ENCODE measurements at places on chromosomes 5 and 9.

- DNase-seq: peak; percentile 37
Measured at GRCh38 chr5:172178991-172179989, 8.7 kb downstream of the STK10 start.

DNA sequence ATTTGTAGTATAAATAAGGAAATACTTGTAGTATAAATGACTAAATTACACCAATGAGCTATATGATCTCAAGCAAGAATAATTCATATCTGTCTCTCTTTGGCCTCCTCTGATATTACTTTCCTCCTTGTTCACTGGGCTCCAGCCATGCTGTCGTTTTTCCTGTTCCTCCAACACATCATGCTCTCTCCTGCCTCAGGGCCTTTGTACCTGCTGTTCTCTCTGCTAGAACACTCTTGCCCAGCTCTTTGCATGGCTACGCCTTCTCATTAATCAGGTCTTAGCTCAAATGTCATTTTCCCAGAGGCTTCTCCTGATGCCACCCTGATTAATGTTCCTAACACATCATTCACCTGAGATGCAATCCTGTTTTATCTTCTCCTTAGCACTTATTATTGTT lies 2.5 kb upstream of the ZNF346 start:
- no peak for DNase-seq

- no peak for DNase-seq
Measured at GRCh38 chr5:145245354-145245753, 589.8 kb downstream of the PRELID2 start.

DNA sequence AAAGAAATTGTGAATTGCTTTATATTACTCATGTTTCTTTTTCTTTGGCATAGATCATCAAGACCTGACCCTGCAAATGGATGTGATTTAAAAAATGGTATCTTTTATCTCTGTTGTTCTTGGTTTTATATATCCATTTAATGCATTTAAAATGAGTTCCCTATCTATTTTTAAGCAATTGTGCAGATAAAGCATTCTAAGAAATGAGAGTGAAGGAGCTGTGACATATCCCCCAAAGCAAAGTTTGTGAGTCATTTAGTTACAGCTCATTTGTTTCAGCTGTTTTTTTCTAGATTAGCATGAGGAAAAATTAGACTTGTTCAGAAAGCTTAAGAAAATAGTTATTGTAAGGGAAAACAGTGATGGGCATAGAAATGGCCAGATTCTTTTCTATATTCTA lies 7.6 kb upstream of the ELOVL7 start:
- no peak for DNase-seq

GRCh38 chr5:79168031-79168430 lies 56.4 kb downstream of the BHMT start:
- DNase-seq: no peak

GRCh38 chr5:139856714-139857113 lies 61.1 kb downstream of the PSD2 start:
- no peak for DNase-seq

- no peak for DNase-seq
Measured at GRCh38 chr9:93590609-93591234, 14.3 kb downstream of the PHF2 start.

DNA sequence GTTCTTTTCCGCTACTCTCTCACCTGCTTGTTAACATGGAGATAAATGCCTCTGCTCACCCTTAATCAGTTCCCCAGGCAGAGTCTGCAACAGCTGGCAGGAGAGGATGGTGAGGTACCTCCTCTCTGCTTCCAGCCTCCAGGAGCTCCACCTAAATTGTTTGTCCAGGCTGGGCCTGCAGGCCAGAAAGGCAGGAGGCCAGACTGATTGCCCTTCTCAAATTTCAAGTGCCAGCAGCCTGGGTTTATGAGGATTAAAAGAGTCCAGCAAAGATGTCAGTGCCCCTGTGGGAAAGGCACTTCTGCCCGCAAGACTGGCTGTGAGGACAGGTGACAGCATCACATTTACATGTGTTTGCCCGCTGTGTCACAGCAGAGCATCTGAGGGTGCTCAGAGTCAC lies 19.8 kb downstream of the CORO2A start:
- no peak for DNase-seq

GRCh38 chr5:160525471-160526261 lies 104.0 kb downstream of the PTTG1 start:
- no peak for DNase-seq

- peak; percentile 72 for DNase-seq
Measured at GRCh38 chr5:157312492-157312891, 46.6 kb downstream of the CYFIP2 start.

GRCh38 chr5:168353216-168353957 lies 61.9 kb downstream of the WWC1 start:
- DNase-seq: no peak

GRCh38 chr9:114189823-114190562 lies 34.7 kb downstream of the COL27A1 start:
- DNase-seq: no peak

Data from activated CD4-positive, alpha-beta T cell treated with anti-CD3 and anti-CD28 coated beads for 4 hours (primary cell).